ENCODE measurements at places on chromosomes 1 and 21.

DNA sequence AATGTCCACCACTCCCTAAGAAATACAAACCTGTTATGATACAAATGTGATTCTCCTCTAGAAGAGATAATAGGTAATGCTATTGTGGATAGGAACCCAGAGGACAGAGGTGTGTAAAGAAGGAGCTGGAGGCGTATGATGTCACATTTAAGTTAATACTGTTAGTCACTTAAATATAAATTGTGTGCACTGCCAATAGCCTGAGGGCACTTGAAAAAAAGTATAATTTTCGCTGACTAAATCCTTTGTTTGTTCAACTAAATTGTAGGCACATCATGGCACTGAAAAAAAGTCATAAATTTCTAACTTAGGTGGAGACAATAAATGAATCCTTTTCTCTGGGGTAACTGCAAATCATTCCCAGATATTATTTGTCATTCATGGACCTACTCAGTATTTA is 4.4 kb downstream of the RCSD1 start:
- peak; percentile 75 for DNase-seq

- peak; percentile 48 for DNase-seq
Observed at GRCh38 chr1:119773711-119774241, 5.1 kb upstream of the HMGCS2 start.

- peak; percentile 33 for DNase-seq
Observed at GRCh38 chr1:111399792-111400610, 27.5 kb downstream of the OVGP1 start.

- no peak for DNase-seq
Observed at GRCh38 chr1:1223891-1224290, 7.9 kb downstream of the SDF4 start.

- DNase-seq = peak; percentile 91
Observed at GRCh38 chr1:202860744-202861419, 28.1 kb downstream of the RABIF start.

DNA sequence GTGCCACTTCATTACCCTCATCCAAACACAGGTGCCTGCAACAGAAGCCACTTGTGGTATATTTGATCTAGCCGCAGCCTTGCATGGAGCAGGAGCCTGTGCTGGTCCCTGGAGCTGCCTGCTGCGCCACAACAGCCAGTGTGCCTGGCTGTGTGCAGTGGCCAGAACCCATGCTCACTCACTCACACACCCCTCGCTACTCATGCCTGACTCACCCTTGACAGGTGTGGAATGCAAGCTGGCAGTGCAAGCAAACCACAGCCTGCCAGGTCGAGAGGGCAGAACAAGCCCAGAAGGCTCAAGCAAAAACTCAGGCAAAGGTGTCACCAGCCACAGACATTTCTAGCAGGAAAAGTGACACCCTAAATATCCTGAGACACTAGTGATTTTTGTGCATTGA is 1510.9 kb downstream of the KCNT2 start:
- no peak for DNase-seq

- DNase-seq = no peak
Observed at GRCh38 chr1:8402109-8402710, 84.3 kb downstream of the SLC45A1 start.

DNA sequence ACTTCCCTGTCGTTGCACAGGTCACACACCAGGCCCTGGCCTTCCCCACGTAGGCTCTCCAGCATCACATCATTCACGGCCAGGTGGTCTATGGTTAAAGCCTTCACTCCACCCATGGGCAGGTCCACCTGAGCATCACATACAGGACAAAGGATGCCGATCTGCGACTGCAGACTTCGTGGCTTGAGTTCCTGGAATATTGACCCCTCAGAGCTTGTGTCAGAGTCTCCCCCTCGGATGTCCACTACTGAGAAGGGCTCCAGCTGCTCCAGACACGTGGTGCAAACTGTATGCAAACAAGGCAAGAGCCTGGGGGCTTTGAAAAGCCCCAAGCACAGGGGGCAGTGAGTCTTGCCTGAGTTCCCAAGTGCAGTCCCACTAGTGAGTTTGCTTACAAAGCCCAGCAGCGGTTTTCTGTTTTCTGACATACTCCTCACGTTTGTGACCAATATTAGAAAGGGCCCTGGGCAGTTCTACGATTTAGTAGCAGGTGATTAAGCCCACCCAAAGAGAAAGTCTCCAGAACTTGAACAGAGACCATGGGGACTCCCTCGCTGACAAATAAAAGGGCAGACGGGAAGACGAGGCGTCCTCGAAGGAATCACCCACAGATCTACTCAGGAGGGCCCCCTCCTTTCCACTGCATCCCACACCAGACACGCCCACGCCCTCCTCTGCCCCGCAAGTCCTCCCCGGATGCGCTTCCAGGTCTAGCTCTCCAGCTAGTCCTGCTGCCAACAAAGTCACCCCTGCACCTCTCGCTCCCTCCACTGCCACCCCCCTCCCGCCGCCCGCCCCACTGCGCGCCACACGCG is 568 bp downstream of the TRIM45 start:
- peak; percentile 38 for DNase-seq

- no peak for DNase-seq
Observed at GRCh38 chr1:14852291-14852690, 253.8 kb downstream of the KAZN start.

DNA sequence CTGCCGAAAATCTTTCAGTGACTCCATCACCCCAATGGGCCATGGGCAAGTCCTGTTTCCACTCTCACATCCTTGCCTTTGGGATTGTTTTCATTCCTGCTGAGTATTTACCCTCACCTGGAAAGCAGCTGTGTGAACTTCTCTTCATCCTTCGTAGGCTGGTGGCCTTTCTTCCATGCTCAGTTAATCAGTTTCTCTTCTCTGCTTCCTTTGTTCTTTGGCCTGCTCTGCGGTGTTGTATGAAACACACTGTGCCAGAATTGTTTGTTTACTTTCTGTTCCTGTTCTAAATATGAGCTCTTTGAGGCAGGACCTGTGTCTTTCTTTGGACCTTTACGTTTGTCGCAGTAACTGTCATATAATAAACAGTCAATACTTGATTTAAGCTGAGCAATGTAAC is 48.6 kb downstream of the ITSN1 start:
- no peak for DNase-seq

- DNase-seq = no peak
Observed at GRCh38 chr1:2059290-2059953, 9.2 kb downstream of the PRKCZ start.

GRCh38 chr1:20493839-20494608 is 8.0 kb upstream of the CAMK2N1 start:
- peak; percentile 90 for DNase-seq

DNA sequence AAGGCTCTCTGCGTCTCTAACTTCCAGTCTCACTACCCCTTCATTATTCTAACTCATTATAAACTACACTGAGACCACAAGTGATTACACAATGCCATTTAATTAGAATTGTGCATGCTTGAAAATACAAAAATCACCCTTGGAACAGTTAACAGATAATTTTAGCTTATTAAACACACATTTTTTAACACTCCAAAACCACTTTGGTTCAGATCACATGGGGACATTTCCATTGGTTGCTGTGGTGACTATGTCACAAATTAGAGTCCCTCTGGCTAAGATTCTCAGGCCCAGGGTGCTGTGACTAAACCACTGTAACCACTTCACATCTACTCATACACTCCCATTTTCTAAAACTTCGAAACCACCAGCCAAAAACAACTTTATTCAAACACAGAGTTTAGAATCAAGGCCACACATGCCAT is 43.0 kb downstream of the JAK1 start:
- DNase-seq = no peak

- DNase-seq = no peak
Observed at GRCh38 chr21:37744551-37744950, 171.7 kb downstream of the KCNJ6 start.

- DNase-seq = no peak
Observed at GRCh38 chr1:70819785-70820184, 227.8 kb downstream of the PTGER3 start.

DNA sequence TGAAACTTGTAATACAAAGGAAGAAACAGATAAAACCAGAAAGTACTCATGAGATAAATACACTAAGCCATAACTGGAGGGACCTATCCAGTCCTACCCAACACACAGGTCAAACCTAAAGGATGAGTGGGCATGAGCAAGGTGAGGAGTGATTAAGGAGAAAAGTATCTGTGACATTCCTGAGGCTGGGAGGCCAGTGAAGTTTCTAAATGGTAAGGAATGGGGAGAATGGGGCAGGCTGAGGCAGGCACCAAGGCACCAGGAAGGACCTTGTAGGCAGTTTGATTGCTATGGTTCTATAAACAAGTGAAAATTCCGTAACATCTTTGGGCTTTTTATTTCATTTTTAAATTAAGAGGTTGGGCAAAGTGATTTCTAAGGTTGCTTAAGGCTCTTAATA is 10.4 kb downstream of the DDX59 start:
- no peak for DNase-seq

DNA sequence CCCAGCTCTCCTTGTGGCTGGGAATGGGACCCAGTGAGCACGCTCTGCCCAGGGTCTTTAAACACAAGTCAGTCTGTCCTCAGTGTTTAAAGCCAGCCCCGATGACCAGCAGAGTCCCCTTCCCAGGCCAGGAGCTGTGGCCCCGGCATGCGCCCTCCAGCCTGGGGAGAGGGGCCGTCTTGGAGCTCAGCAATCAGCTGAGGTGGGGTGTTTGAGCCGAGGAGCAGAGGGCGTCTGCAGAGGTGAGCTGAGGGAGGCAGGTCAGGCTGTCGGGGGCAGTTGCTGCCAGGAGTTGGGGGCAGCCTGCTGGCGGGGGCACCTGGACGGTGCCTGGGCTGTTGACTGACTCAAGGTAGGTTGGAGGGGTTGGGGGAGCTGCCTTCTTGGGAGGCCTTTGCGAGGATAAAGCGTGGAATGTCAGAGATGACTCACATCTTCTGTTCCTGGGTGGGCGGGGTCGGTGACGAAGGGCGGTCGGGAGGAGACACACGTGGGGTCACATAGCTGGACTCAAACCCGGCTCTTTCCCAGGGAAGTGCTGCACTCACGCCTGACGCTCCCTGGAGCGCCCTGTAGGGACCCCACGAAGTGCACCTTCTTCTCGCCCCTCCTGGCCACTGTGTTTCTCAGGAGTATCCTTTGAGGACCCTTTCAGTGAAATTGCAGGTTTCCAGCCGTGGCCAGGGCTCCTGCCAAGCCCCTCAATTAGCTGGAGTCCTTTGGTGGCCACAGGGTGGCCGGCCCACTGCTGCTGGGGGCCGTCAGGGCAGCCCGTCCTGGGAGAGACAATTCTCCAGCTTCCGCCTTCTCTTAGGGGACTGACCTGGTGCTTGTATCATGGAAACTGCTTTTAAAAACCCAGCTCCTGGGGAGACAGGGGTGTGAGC is 86.2 kb downstream of the SIK1 start:
- DNase-seq = no peak

GRCh38 chr1:95171270-95172245 is 54.4 kb downstream of the TLCD4 start:
- no peak for DNase-seq

DNA sequence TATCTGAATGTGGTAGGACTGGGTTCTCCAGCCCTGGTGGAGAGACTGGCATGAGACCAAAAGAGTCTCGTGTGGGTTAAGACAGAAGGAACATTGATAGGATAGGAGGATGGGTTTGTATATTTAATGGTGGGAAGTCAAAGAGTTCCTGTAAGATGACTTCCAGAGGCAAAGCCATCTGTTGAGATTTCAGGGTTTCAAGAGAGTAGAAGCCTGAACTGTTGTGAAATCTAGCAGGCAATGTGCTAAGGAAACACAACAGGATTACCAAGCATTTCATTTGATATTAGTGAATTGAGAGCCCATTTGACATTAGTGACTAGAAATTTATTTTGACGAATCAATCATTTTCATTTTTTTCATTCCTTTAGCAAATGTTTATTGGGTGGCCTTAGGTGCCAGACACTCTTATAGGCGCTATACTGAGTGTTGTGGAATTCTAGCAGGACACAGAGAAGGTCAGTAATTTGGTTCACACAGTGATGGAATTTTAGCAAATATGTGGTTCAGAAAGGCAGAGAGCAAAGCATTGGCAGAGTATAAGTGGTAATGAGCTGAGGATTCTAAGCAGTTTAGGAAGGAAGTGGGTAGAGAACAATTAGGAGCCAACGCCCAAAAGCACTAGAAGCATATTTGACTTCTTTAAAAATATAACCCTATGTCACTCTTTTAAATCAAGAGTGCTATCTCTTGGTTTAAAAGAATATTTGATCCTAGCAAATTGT is 149.3 kb downstream of the AK5 start:
- no peak for DNase-seq

GRCh38 chr1:175862408-175862807 is 119.0 kb upstream of the TNR start:
- no peak for DNase-seq

GRCh38 chr1:54816951-54817350 is 15.8 kb upstream of the TTC22 start:
- no peak for DNase-seq

GRCh38 chr1:221987860-221988520 is 246.1 kb upstream of the DUSP10 start:
- DNase-seq = no peak

DNA sequence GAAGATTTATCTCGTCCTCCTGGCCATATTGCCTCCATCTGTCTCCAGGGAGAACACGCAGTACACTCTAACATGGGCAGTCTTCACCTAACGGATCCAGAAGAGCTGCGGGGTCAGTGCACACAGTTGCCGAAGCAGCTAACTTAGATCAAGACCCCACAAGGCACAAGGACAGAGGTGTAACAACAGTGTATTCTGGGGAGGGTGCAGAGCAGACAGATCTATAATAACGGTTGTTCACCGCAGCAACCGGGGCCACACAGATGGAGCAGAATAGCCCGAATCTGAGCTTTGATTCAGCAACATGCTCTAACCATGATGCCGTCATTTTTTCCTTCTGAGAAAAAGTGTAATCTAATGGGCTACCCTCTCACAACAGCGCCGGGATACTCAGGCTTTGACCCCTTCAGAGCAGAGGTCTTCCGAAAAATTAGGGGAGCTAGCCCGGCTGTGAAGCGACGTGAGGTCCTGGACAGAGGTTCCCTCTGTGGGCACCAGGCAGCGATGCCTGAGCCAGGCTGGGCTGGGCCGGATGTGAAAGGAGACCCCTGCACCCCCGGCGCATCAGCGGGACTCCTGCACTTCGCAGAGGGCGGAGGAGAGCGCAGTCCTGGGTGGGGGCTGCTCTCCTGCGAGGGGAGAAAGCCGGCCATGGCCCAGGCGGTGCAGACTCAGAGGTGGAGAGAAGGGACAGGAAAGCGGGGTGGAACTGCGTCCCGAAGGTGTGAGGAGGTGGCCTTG is 57.5 kb downstream of the BCL9 start:
- no peak for DNase-seq

GRCh38 chr1:38677311-38677710 is 182.3 kb downstream of the RRAGC start:
- no peak for DNase-seq

- DNase-seq = no peak
Observed at GRCh38 chr1:110583505-110583904, 22.7 kb downstream of the KCNA2 start.

Data from NCI-H1417 (cell line).